ENCODE measurements at places on chromosomes 5 and 9.

DNA sequence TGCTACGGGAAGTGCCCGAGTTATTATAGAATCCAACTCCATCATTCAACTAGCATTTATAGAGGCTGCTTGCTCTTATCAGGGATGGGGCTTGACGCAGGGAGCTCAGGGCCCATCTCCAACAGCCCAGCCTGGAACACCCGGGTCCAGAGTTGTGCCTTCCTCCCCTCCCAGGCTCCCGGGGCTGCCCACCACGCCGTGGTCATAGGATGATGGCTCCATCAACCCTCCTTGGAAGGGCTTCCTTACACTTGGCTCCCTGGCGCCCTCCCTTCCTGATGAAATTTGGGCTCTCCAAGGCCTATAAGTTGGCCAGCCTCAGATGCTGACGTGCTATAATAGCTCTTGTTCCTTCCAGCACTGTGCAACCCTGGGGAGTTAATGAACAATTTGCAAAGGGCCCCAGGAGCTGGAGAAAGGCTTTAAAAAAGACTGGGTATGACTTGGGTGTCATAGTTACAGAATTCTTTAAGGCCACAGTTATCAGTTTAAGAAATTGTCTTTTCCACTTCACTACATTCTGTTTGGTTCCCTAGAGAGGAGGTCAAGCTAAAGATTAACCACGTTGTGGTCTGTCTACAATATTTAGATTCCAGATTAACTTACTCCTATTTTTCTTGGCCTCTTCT lies 42.5 kb upstream of the GADD45G start:
- no peak for DNase-seq

- no peak for DNase-seq
Observed at GRCh38 chr9:78365748-78366697, 69.1 kb downstream of the PSAT1 start.

DNA sequence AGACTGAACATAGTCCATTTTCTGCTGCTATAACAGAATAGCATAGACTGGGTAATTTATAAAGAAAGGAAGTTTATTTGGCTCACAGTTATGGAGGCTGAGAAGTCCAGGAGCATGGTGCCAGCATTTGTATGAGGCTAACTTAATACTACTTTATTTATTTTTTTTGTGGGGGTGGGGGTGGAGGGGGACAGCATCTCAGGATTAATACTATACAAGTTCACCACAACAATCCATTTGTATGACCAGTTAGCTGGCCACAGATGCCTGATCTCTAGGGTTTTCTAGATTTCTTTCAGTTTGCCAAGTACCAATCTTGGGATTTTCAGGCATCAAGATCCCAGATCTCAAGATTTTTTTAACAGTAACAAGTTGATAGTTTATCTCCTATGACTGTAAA lies 20.3 kb downstream of the ANGPTL2 start:
- DNase-seq: no peak

GRCh38 chr9:69574057-69574456 lies 98.1 kb downstream of the APBA1 start:
- DNase-seq: no peak

DNA sequence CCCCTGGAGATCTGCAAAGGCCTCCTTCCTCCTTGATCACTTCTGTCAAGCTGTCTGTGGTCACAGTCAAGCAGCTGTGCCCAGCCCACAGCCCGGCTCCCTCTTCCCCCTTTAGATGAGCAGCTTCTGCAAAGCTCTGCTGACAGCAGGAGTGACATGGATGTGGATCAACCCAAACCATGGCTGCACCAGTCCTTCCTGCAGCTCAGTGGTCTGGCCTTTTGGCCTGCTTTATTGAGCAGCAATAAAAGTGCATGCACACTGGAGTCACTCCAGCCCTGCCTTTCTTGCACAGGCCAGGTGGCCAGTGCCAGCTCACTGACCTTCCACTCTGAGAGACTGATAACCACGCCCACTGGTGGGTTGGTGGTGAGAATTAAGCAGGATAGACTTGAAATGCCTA lies 91.3 kb upstream of the OTULINL start:
- no peak for DNase-seq

DNA sequence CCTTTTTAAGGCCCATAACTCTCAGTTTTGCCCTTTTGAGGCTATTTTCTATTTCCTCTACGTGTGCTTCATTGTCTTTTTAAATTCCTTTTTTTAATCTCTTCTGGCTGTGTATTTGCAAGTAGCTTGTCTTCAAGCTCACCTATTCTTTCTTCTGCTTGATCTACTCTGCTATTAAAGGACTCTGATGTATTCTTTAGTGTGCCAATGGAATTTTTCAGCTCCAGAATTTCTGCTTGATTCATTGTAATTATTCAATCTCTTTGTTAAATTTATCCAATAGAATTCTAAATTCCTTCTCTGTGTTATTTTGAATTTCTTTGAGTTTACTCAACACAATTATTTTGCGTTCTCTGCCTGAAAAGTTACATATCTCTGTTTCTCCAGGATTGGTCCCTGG lies 178.7 kb downstream of the FAM170A start:
- no peak for DNase-seq

DNA sequence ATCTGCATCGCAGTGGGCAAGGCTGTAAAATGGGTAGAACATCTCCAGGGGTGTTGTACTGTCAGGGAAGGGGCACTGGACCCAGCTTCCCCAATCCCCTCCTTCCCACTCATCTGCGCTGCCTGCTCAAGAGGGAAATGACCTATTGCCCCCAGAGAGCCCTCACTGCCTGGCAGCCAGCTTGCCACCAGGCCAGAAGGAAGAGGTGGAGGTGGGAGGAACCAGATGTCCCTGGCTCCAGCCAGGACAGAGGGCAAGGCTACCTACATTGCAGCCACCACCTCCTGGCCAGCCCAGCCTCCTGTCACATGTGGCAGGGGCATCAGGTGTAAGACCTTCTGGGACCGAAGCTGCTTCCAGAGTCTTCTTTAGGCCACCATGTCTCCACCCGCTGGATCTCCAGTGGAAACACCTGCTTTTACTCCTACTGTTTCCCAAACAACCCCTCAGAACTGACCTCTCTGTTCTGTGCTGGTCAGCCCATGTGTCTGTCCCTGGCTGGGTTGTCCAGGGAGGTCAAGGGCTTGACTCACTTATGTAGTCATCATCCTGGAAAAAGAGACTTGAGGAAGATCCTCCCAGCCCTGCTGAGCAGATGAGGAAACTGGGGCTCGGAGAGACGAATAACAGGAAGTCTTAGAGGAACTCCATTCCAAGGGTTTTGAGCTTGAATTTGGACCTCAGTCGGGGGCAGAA lies 42.3 kb downstream of the JADE2 start:
- DNase-seq: no peak

- no peak for DNase-seq
Observed at GRCh38 chr5:142453932-142454331, 129.1 kb upstream of the SPRY4 start.
